ENCODE measurements at places on chromosomes 4 and X. TPM values are rescaled to one million over a fixed set of nuclear protein-coding genes. Genes with fewer than 3 reads are reported as not detected.

- no peaks in the 10 kb centered on the region for H3K27me3 ChIP-seq
- H3K4me3 ChIP-seq = no peak overlapping the region
- H3K4me1 ChIP-seq = no peaks in the 10 kb centered on the region
- no peaks in the 10 kb centered on the region for H3K36me3 ChIP-seq
- no peak overlapping the region for H3K27ac ChIP-seq
- no peak for DNase-seq
These were observed 1579.3 kb downstream of the C4orf33 start for GRCh38 chr4:130675266-130675665.

DNA sequence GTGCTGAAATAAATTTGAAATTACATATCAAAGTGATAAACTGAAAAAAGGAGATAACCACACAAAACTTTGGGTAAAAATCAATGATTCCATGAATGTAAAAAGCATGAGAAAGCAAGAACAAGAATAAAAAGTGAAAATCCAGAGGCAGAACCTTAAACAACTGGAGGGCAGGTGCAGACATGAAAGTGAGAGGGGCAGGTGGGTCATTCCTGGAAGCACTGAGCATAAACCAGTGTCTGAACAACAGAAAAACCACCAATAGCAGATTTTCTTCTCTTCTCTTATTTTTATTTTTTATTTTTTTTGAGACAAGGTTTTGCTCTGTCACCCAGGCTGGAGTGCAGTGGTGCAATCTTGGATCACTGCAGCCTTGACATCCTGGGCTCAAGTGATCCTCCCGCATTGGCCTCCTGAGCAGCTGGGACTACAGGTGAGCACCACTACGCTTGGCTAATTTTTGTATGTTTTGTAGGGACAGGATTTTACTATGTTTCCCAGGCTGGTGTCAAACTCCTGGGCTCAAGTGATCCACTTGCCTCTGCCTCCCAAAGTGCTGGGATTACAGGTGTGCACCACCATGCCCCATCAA, 46.8 kb upstream of the GPR78 start:
- no peaks in the 10 kb centered on the region for H3K36me3 ChIP-seq
- H3K27me3 ChIP-seq = no peaks in the 10 kb centered on the region
- H3K4me1 ChIP-seq = peaks cover 7% of the 10 kb centered on the region
- no peak overlapping the region for H3K4me3 ChIP-seq
- DNase-seq = no peak
- H3K27ac ChIP-seq = no peak overlapping the region

DNA sequence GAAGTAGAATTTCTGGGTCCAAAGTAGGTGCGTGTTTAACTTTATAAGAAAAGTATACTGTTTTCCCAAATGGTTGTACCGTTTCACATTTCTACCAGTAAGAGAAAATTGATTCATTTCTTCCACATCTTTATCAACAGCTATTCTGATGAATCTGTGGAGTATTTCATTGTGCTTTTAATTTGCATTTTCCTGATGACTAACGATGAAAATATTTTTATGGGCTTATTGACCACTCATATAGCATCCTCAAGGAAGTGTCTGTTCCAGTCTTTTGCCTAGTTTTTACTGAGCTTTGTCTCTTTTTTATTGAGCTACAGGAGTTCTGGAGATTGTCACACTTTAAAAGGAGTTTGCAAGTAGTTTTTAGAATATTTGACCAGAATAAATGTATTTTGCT, 92.6 kb downstream of the ASB9 start:
- H3K4me3 ChIP-seq = no peak overlapping the region
- no peaks in the 10 kb centered on the region for H3K4me1 ChIP-seq

DNA sequence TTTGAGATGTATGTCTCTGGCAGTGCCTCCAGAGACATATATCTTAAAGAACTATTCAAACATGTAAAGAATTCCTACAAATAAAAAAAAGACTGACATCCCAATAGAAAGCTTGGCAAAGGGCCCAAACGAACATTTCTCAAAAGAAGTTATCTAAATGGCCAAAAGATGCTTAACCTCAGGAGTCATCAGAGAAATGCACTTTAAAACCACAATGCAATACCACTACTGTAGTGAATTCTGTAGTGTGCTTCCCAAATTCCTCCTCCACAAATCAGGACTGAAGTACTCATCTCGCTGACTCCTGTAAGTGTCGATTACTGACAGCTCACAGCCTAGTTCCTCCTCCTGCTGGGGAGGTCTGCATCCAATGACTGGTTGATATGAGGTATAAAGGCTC, 129.0 kb upstream of the MAMLD1 start:
- no peak overlapping the region for H3K4me3 ChIP-seq
- DNase-seq = no peak
- no peaks in the 10 kb centered on the region for H3K4me1 ChIP-seq
- H3K27ac ChIP-seq = no peak overlapping the region

GRCh38 chr4:15744016-15744545, 34.0 kb upstream of the CD38 start:
- H3K27ac ChIP-seq = no peak overlapping the region
- H3K36me3 ChIP-seq = no peaks in the 10 kb centered on the region
- H3K27me3 ChIP-seq = no peaks in the 10 kb centered on the region
- H3K4me1 ChIP-seq = no peaks in the 10 kb centered on the region
- H3K4me3 ChIP-seq = no peak overlapping the region

The GLRA3 gene
- total RNA-seq = not detected

The HSFX2 gene
- total RNA-seq = not detected

The TACR3 gene
- total RNA-seq = not detected

The RIPPLY1 gene
- not detected for total RNA-seq
